ENCODE measurements at places on chromosomes 11 and 22.

GRCh38 chr11:65412271-65413076 is 10.1 kb upstream of the NEAT1 start:
- DNase-seq, result no peak

DNA sequence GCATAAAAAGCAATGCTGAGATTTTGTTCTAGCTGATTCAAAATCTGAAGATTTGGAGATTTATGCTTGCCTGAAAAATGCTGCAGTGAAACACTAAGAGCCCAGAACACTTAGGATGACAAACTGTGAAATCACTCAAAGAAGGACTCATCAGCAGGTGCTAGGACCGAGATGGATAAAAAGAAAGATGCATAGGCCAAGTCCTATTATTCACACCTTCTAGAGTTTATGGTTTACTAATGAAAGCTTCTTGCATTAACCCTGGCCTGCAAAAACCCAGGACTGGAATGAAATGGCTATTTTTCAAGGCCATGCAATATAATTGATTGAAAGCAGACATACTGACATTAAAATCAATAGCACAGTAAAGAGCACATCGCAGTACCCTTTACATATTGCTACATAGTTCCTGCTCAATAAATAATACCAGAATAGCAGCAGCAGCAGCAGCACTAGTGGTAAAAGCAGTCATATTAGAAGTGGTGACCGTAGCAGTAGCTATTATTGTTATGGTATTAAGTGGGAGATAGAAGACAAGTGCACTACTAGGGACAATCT is 161.7 kb downstream of the RAB38 start:
- DNase-seq, result no peak

GRCh38 chr22:30116362-30117117 is 36.3 kb downstream of the HORMAD2 start:
- DNase-seq, result no peak

DNA sequence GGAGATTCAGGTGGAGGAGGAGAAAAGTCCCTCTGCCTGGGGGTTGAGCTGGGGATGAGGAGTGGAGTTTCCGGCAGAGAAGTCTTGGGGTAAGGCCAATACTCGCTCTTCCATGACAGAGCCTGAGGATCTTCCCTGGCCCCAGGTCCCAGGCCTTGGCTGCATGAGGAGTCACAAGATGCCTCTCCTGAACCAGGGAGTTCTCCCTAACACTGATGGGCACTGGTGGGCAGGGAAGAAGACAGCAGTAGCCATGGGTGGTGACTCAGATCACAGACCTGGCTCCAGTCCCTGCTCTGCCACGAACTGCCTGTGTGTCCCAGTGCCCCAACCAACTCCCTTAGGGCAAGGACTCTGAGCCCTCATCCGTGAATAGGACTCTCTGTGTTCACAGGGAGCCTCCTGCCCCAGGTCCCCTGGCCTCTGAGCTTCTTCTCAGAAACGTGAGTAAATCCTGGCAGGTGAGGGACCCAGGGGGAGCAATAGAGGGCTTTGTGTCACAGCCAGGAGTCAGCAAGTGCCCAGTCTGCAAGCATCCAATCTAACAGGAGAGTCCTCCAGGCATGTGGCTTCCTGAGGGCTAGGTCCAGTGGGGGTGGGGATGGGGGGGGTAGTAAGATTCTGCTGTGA is 45.5 kb upstream of the FTH1 start:
- DNase-seq, result no peak

GRCh38 chr11:121557348-121557747 is 104.6 kb upstream of the SORL1-AS1 start:
- peak; percentile 79 for DNase-seq

DNA sequence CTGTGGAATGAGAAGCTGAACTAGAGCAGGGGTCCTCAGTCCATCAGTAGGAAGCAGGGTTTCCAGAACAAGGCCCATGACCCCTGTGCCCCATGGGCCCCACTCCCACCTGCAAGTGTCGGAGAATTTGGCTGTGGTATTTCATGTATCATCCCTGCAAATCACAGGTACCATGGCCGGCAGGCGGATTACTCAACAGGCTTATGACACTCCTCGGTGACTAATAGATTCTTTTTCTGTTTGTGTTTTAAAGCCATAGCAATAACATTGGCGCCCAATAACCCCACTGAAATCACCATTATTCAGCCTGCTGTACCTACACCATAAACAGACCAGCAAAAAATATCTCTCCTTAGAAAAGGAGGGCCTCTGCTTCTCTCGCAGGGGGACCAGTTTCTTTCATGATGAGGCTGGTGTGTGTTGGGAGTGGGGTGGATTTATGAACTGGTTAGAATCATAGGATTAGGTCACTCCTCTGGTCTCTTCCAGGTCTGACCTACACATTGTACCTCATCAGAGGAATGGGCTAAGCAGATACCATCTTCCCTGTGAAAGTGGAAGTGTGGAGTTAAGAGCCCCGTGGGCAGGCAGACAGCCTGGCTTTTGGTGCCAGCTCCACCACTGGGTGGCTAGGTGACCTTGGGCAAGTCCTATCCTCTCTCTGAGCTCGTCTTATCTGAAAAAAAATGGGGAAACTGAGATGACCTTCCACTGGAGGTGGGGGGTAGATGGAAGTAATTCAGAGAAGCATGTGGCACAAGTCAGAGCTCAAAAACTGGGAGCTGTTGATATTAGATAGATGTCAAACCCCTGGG is 60.2 kb upstream of the WNT11 start:
- no peak for DNase-seq

DNA sequence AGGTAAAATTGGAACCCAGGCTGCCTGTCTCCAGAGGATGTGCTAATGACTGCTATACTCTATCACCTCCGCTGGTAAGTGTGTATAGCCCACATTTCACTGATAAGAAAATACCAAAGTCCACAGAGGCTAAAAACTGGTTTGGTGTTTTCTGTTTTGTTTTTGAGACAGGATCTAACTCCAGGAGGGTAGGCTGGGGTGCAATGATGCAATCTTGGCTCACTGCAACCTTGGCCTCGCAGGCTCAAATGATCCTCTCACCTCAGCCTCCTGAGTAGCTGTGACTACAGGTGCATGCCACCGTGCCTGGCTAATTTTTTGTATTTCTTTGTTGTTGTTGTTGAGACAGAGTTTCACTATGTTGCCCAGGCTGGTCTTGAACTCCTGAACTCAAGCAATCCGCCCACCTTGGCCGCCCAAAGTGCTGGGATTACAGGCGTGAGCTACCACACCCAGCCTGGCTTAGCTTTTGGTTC is 409.8 kb downstream of the LARGE1 start:
- DNase-seq, result no peak

GRCh38 chr11:21489416-21490115 is 703.3 kb upstream of the ANO5 start:
- DNase-seq, result peak; percentile 38

DNA sequence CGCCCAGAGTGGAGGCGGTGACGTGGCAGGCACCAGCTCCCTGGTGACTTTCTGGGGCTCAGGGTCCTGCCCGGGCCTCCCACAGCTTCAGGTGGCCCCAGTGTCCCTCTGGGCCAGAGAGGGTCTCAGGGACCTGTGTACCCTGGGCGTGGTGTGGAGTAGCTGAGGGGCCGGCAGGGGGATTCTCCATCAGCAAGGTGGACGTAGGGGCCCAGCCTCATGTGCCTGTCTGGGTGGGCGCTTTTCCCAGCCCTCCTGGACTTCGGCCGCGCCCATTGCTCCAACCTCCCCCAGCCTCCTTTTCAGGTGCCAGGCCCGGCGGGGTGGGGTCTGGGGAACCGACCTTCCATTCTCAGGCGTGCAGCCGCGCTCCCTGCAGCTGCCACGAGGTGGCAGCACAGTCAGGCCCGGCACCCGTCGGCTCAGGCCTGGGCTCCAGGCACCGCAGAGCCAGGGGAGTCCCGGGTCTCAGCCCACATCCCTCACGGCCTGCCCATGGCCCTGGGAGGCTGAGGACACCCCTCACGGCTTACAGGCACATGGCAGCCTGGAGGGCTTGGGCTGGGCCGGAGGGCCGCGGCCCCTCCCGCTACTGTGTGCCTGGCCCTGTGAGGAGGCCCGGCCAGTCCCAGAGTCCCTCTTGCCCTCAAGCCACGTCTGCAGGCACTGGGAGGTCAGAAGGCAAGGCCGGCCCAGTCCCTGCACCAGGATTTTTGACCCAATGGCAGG is 19.9 kb upstream of the MUC5B start:
- DNase-seq, result peak; percentile 70

GRCh38 chr11:33635161-33635560 is 65.5 kb downstream of the C11orf91 start:
- DNase-seq, result peak; percentile 7

DNA sequence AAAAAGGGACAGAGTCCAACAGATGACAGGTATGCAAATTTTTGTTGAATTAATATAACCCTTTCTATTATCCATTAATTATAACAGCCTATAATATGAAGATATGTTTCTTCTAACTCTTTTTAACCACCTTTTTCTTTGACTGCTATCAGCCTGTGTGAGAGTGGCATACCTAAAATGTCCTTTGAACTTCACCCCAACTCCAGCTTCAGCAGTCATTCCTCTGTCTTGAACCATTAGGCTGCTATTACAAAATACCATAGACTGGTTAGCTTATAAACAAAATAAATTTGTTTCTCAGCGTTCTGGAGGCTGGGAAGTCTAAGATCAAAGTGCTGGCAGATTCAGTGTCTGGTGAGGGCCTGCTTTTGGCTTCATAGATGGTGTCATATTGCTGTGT is 564.6 kb upstream of the FAT3 start:
- no peak for DNase-seq

DNA sequence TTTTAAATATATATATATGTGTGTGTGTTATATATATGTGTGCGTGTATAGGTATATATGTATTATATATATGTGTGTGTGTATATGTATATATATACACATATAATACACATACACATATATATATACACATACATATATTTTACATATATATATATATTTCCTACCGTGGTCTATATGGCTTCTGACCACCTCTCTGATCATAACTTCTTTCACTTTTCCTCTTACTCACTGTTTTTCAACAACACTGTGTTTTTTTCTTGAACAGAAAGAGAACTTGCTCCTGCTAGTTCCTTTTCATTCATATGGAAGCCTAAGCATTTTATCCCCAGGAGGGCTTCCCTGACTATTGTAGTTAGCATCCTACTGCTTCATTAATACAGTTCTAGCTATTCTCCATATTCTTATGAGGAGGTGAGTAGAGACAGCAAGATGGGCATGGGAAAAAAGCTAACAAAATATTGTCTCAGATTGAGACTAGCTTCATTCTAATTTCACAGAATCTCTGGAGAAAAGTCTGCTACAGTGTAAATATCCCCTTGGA is 38.5 kb upstream of the CTSC start:
- no peak for DNase-seq

- DNase-seq, result no peak
These were observed 65.2 kb downstream of the ARFGAP3 start for GRCh38 chr22:42791721-42792452.

GRCh38 chr11:75100314-75100713 is 3.6 kb upstream of the OR2AT4 start:
- peak; percentile 62 for DNase-seq

- peak; percentile 31 for DNase-seq
These were observed 25.6 kb upstream of the PARVG start for GRCh38 chr22:44155115-44155514.

DNA sequence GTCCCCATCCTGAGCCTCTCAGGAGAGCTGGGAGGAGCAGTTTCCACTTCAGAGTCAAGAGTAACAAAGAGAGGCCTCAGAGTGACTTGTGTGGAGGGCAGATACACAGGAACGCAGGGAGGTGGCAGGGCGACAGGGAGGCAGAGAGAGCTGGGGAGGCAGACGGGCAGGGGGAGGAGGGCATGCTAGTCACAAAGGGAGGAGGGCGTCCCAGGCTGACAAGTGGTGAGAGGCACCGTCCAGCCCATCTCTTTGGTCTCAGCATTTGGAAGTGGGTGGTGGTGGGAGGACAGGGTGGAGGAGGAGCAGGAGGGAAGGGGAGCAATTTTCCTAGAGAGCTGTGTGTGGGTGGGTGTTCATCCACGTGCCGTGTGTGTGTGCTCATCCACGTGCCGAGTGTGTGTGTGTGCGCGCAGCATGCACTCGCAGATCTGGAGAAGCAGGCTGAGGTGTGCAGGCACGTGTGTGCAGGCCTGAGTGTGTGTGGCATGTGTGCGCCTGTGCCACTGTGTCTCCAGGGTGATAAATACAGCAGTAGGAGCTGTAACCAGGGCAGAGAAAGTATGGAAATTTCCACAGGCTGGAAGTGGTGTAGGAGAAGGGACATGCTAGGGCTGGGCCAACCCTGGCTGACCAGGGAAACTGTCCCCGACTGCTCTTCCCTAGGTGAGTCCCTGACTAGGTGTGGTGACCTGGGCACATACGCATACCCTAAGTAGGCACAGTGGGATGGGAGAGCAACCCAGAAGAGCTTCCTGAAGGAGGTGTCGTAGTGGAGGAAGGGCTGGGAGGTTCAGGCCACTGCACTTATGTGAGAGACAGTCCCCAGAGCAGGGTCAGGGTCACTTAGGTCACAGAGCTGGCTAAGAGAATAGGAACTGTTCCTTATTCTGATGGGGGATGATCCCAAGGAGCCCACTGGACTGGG is 7.3 kb upstream of the PDE2A start:
- DNase-seq, result no peak

DNA sequence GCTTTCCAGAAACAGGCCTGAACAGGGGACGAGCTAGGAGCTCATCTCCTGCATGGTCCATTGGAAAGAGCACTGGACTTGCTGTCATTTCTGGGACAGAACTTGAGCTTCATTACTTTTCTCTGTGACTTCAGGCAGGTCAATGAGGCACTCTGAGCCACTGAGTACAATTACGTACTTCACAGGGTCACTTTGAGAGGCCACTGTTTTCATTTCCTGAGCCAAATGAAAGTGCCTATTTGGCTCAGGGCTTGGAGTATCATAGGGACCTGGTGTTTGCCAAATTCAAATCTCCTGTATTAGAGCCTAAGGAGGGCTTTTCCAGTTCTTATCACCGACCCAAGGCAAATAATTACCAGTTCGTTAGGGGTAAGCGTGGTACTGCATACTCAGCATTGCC is 319.3 kb downstream of the CADM1 start:
- no peak for DNase-seq

DNA sequence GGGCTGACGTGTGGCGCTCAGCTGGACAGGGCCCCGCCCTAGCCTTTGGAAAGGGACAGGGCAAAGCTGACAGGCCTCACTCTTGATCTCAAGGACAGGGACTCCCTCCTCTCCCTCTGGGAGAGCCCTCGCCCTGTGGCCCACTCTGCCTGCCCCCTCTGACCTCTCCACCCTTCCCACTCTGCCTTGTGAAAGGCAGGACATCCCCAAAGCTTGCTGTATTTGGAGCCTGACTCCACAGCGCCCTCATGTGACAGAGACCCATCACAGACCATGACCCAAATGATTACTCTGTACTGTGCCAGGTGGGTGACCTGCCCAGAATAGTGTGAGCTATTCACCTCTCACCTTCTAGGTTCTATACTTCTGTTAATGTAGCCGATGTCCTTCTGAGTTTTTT is 18.8 kb downstream of the P2RY2 start:
- peak; percentile 74 for DNase-seq

GRCh38 chr11:10645212-10645795 is 48.3 kb downstream of the IRAG1 start:
- peak; percentile 31 for DNase-seq

DNA sequence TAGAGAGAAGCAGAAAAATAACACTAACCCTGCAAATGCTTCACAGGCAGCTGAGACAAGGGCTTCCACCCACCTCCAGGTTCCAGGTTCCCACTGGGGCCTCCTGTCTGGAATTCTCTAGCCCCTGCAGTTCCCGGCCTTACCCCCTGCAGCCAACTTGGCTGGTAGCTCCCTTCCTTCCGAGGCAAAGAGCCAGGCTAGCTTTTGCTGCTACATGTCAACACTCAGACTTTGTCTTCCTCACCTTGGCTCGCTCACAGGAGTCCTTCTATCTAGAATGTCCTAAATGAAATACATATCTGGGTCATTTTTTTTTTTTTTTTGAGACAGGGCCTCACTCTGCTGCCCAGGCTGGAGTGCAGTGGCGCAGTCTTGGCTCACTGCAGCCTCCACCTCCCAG is 9.9 kb upstream of the TTLL1 start:
- DNase-seq, result no peak

- DNase-seq, result no peak
These were observed 60.6 kb downstream of the SMCO4 start for GRCh38 chr11:93482556-93482955.
